ENCODE measurements at places on chromosomes 3 and 15.

- DNase-seq: no peak
These were observed 46.2 kb downstream of the NR1D2 start for GRCh38 chr3:23991306-23991682.

DNA sequence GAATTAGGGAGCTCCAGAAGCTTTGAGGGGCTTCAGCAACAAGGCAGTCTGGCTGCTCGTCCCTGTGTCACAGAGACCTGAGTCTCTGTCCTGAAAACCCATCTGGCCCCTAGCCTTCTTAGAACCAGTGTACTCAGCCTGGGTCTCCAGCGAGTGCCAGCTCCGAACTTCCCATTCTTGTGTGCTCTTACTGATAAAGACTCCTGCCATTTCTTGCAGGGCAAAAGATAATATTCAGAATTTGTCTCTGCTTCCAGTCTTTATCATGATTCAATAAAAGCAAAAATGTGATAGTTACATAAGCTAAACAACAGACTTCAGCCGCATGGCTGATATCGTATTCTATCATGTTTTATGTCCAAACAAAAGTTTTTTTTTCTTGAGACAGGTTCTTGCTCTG, 36.0 kb upstream of the BCL2A1 start:
- DNase-seq: no peak

DNA sequence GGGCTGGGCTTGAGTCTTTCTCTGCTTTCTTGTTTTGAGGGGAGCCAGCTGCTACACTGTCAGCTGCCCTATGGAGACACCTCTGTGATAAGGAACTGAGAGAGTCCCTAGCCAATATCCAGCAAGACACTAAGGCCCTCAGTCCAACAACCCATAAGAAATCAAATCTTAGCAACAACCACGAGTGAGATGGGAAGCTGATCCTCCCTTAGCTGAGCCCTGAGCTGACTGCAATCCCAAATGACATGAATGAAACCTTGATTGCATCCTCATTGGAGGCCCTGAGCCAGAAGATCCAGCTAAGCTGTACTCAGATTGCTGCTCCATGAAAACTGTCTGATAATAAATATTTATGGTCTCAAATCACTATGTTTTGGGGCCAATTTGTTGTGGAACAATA, 302.1 kb upstream of the MME start:
- no peak for DNase-seq

GRCh38 chr15:52783191-52783829, 6.8 kb downstream of the ONECUT1 start:
- no peak for DNase-seq

DNA sequence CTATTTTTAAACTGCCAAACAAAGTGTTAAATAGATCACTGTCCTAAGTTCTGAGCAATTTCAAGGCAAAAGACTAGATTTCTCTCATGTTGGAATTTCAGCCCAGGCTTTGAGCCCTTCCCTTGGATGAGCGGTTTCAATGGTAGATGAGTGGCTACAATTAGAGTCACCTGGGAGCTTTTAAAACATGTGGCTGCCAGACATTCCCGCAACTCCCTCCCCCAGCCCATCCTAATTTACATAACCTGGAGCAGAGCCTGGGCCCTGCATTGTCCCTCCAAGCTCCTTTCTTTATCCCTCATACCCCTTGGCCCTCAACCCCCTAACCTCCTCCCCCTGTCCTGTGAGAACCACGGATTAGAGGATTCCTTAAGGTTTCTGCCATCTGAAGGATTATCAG, 357.5 kb upstream of the UMPS start:
- no peak for DNase-seq

- no peak for DNase-seq
These were observed 137.5 kb upstream of the CCNL1 start for GRCh38 chr3:157297328-157297915.
